ENCODE measurements at places on chromosomes 7 and 10.

DNA sequence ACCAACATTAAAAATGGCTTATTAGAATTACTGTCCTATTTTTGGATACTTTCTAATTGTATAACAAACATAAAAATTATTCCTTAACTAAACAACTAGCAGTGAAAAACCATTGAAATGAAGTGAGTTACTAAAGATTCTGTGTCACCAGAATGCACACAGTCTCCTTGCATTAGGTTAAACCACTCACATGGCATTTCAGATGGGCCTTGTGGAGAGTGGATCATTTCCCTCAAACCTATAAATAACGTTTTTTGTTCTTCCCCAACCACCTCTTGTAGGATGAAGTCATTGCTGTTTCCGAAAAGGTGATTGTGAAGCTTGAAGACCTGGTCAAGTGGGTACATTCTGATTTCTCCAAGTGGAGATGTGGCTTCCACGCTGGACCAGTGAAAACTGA is 38.4 kb downstream of the ARID5B start:
- peak; percentile 52 for DNase-seq

DNA sequence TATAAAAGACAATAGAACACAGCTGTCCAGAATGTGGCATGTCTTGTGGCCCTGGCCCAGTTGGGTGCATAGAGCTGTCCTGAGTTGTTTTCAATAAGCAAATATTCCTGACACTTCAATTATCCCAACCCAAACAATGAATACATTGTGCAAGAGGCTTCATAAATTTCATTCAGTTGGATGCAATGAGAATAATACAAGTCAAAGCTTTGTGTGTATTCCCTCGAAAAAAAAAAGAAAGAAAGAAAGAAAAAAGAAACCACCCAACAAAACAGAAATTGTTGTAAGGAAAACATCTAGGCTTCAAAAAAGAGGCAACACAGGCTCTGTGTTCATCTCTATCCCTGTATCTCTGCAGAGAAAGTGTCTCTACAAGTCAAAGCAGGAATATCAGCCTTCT is 138.7 kb upstream of the ADO start:
- no peak for DNase-seq

- peak; percentile 98 for DNase-seq
Measured at GRCh38 chr10:26437637-26438461, at the start of gene APBB1IP. APBB1IP (plus strand) TSS chr10:26438341; CDS start chr10:26492327, 53,986 bp downstream.

DNA sequence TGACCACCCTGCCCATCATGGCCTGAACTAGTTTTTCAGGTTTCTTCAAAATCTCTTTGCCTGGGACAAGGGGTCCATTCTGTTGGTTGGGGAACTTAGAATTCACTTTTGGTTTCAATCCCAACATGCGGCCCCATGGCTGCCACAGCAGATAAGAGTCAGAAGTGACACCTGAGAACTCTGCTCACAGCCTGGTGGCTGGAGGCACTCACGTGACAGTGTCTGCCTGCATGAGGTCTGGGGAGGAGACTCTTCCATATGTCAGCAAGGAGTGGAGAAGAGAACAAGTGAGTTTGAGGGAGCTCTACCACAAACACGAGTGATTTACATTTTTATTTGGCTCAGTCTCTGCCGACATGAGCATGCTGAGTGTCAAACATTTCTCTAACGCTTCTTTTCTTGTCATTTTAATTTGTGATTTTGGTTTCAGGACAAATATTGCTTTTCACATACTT is 370.4 kb downstream of the TNS3 start:
- no peak for DNase-seq

GRCh38 chr10:117241541-117242462 is 888 bp downstream of the SLC18A2 start:
- DNase-seq: no peak

GRCh38 chr7:14381306-14381705 is 391.8 kb upstream of the ETV1 start:
- no peak for DNase-seq

GRCh38 chr10:102020938-102021337 is 35.0 kb downstream of the ARMH3 start:
- DNase-seq: no peak

DNA sequence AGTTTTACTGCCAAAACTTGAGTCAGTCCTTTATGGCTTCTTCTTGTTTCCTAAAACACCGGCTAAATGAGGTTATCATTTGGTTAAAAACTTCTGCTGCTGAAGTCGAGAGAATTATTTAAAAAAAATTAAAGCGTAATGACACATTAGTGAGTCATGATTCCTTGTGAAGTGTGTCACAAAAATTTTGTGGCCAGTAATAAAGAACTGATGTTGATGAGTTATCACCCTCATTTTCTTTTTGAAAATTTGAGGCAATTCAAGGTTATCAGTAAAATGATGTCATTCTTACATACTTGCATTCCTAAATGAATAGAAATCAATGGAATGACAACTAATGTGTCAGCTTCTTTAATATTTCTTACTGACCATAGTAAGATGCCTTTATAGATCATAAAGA is 427.4 kb downstream of the SORCS3 start:
- no peak for DNase-seq

DNA sequence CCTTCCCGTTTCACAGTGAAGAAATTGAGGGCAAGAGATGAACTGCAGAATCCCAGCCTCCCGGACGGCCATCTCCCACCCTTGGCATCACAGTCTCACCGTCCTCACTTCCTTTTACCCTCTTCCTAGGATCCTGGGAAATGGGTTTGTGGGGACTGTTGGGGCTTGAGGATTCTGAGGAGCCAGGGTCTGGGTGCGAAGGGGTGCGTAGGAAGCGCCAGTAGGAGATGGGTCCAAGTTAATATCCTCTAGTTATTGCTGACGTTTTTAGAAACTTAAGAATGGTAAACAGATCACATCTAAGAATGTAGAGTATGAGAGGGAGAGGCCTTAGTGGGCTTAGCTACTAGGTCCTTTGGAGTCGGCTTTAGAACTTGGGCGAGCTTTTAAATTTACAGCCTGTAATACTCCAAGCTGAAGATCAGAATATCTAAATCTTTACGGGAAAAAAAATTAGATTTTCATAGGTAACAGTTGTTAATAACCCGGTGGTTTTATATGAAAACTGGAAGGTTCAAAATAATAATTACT is 696 bp downstream of the MALSU1 start:
- DNase-seq: peak; percentile 22

DNA sequence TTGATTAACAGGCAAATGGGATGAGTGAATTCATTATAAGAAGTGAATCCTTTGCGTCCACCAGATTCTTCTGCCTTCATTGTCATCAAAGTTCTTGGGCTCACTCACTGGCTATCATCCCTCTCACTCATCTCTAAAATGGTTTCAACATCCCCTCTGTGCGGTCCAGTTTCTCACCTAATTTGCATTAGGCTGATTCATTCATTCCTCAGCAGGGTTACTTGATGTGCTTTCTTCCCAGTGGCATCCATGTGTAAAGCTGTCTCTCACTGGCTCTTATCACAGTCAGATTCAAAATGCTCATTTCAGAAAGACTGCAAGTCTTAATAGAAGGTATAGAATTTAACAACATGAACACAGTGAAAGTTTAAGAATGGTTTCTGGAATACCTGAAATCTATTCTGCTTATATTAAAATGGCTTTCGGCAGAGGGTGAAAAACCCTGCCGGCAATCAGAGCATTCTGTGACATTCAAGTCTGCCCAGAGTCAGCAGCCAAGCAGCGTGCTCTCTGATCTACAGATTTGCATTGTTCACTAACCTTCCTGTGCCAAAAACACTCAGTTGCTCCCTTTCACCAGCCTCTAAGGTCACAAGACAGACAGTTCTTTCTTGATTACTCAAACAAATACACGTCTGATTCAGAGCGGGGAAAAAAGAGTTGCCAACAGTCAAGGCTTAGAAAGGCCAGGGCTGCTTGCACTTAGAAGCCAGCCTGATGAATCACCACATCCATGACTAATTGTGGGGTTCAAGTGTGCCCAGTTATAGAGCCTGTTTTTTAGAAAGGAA is 106.7 kb downstream of the TES start:
- DNase-seq: peak; percentile 4
